ENCODE measurements at places on chromosomes 5 and 9.

DNA sequence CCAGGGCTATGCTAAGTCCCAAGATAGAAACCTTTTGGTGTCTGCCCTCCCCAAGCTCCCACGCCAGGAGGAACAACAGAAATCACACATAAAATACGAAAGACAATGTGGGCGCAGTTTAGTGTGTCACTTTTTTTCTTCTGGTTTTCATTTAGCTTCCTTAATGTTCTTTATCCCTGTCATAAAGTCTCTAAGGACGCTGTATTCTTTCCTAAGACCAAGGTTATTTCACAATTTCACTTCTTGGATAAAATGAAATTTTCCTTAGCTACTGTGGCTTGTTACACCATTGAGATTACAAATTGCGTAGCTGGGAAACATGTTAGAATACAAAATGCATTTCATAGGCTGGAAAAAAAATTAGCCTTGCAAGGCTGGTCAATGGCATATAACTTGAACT lies 85.4 kb downstream of the GLIS3 start:
- DNase-seq: no peak

DNA sequence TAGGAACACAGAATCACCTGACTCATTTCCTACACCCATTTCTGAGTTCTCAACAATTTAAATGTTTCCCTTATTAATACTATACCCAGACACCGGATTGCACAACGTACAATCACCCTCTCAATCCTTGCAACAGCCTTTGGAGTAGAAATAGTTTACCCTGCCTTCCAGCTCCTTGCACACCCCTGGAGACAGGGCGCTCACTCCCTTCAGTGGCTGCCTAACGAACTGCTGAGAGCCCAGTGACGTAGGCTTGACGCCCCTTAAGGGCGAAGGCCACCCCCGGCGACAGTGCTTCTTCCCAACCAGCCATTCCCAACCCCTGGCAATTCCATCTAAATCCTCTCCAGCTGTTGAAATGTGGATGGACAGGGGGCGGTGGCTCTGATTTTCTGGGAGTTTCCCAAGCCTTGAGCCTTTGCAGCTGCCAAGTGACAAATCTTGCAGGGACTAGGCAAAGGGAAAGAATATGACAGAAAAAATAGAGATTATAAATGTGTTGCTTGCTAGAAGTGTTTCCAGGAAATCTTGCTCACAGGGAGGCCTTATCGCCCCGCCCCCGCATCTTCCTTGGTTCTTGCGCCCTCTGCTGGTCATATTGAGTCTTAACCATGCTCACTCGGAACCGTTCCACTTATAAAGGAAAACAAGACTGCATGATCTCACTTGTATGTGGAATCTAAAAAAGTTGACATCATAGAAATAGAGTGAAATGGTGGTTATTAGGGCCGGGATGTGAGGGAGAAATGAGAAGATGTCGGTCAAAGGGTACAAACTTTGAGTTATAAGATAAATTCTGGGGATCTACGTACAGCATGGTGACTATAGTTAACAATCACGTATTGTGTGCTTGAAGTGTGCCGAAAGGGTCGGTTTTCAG lies 7.6 kb upstream of the BARX1 start:
- DNase-seq: no peak

- DNase-seq: no peak
These were observed 278.2 kb downstream of the BRINP1 start for GRCh38 chr9:119091074-119091473.

- no peak for DNase-seq
These were observed 297.8 kb downstream of the GADD45G start for GRCh38 chr9:89902450-89903140.
